ENCODE measurements at places on chromosomes 11 and 22.

DNA sequence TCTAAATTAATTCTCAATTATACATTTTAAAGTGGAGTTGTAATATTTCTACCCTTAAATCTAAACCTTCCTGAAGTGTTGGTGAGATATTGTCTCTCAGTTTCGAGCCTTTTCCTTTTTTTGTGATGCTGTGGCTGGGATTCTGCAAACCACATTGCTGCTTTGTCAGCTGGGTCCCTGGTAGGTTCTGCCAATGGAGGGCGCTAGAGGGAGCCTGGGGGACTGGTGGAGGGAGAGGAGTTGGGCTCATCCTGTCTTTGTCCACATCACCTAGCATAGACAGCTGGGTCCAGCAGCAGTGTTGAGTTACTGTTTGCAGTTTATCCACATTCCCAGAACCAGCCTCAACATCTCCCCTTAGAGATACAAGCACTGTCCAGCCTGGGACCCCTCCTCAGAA lies 41.0 kb downstream of the TRAF6 start:
- DNase-seq = no peak

- no peak for DNase-seq
These were observed 303.0 kb downstream of the CADM1 start for GRCh38 chr11:115201111-115201792.

GRCh38 chr11:119323532-119324033 lies 6.7 kb upstream of the MCAM start:
- peak; percentile 24 for DNase-seq

DNA sequence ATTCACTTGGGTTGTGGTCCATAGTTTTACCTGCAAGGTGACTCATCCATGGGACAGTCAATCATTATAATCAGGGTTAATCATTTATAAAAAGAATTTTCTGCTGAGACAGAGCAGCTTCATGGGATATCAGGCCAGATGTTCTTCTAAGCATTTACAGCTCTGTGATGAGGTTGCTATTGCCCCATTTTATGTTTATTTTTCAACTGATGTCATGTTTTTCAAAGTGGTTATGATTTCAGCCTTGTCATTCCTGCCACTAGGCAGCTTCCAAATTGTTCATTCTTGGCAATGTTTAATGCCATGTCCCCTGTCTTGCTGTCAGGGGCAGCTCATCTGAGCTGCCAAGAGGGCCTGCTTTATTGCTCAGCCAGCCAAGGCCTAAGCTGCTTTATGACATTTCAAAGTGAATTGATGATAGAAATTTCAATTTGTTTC lies 35.9 kb upstream of the ZBED5 start:
- no peak for DNase-seq

DNA sequence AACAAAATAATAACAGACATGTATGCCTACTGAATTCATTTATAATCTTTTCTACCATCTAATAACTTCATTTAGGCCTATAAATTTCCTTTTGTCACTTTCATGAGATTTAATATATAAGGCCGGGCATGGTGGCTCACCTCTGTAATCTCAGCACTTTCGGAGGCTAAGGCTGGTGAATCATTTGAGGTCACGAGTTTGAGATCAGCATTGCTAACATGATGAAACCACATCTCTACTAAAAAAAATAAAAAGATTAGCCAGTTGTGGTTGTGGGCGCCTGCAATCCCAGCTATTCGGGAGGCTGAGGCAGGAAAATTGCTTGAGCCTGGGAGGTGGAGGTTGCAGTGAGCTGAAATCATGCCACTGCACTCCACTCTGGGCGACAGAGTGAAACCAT lies 14.2 kb upstream of the NTM start:
- DNase-seq = no peak

- DNase-seq = no peak
These were observed 3.7 kb downstream of the RPL27A start for GRCh38 chr11:8686325-8686724.

GRCh38 chr11:114964676-114965214 lies 286.4 kb downstream of the NXPE2 start:
- no peak for DNase-seq

DNA sequence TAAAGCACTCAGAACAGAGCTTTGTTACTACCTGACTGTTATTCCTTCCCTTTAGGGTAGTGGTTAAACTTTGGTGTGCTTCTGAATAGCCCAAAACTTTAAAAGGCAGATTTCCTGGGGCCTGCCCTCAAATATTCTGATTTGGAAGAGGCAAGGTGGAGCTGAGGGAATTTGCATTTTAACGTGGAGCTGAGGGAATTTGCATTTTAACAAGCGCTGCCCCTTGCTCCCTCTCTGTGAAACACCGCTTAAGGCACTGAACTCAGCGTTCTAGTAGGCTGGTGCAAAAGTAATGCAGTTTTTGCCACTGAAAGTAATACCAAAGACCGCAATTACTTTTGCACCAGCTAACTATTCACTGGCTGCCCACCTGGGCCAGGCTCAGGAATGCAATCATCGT lies 35.0 kb downstream of the TPST2 start:
- DNase-seq = no peak

All from NCI-H2081 treated with DMSO at 0.1 percent for 48 hours (cell line).